Activated CD8-positive, alpha-beta T cell treated with anti-CD3 and anti-CD28 coated beads for 36 hours (primary cell): ENCODE measurements at places on chromosomes 1 and 21. TPM values are rescaled to one million over a fixed set of nuclear protein-coding genes. Genes with fewer than 3 reads are reported as not detected.
A peak's percentile ranks its signal among the peaks of the same experiment; 100 is the strongest.

- H3K4me1 ChIP-seq, result peaks cover 6% of the 10 kb centered on the region
- no peak overlapping the region for H3K27ac ChIP-seq
- DNase-seq, result peak; percentile 2
- no peaks in the 10 kb centered on the region for H3K36me3 ChIP-seq
- peaks cover 7% of the 10 kb centered on the region for H3K27me3 ChIP-seq
Measured at GRCh38 chr1:119373465-119373864, 4.9 kb downstream of the HAO2 start.

- H3K4me1 ChIP-seq, result peaks cover 1% of the 10 kb centered on the region
- DNase-seq, result peak; percentile 15
- H3K27ac ChIP-seq, result no peak within 1 kb of the TSS
- no peaks in the 10 kb centered on the region for H3K36me3 ChIP-seq
Measured at GRCh38 chr1:99264201-99265021, at the start of gene PLPPR4. Gene PLPPR4, plus strand, starts transcription at chr1:99264492. Its CDS starts 102 bp downstream, at chr1:99264594.

- H3K4me1 ChIP-seq, result peaks cover 23% of the 10 kb centered on the region
- no peak for DNase-seq
- H3K27ac ChIP-seq, result no peak overlapping the region
- no peaks in the 10 kb centered on the region for H3K36me3 ChIP-seq
- peak overlapping the region; percentile 79 for H3K4me3 ChIP-seq
- peaks cover 16% of the 10 kb centered on the region for H3K27me3 ChIP-seq
Measured at GRCh38 chr1:48469616-48470480, 2.2 kb downstream of the SPATA6 start.

GRCh38 chr1:16006552-16007485 is 2.8 kb downstream of the SRARP start:
- peaks cover 3% of the 10 kb centered on the region for H3K27me3 ChIP-seq
- H3K4me1 ChIP-seq, result peaks cover 6% of the 10 kb centered on the region
- no peaks in the 10 kb centered on the region for H3K36me3 ChIP-seq
- no peak overlapping the region for H3K27ac ChIP-seq
- no peak overlapping the region for H3K4me3 ChIP-seq
- DNase-seq, result peak; percentile 43

GRCh38 chr21:26120828-26121227 is 49.7 kb downstream of the APP start:
- H3K27me3 ChIP-seq, result no peaks in the 10 kb centered on the region
- no peak for DNase-seq
- no peak overlapping the region for H3K27ac ChIP-seq
- H3K4me3 ChIP-seq, result no peak overlapping the region
- H3K4me1 ChIP-seq, result peaks cover 9% of the 10 kb centered on the region
- no peaks in the 10 kb centered on the region for H3K36me3 ChIP-seq

DNA sequence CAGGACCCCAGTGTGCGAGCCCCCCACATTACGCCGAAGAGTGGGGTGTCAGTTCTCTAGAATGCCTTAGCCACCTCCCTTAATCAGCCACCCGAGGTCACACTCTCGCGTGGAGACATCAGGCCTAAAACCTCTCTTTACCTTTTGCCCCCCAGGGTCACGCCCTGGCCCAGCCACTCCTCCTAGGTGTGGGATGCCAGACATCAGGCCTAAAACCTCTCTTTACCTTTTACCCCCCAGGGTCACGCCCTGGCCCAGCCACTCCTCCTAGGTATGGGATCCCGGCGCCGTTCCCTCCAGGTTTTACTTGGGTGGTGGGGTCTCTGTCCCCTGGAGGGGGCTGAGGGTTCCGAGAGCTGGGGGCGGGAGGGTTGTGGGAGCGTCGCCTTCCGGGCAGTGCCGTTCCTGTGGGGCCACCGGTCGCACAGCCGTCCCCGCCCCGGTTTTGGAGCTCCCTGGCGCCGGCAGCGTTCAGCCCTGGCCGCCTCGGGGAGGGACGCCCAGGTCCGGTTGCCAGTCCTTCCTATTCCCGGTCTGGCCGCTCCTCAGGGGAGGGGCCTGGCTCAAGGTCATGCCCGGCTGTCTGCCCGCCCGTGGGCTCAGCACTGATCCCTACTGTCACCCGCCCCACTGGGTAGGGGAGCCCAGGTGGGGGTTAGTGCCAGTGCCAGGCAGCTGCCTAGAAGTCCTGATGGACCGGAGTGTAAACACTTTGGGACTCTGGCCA is 882 bp downstream of the VPS13D start:
- peaks cover 2% of the 10 kb centered on the region for H3K36me3 ChIP-seq
- peaks cover 21% of the 10 kb centered on the region for H3K4me1 ChIP-seq
- H3K4me3 ChIP-seq, result peak overlapping the region; percentile 83
- H3K27me3 ChIP-seq, result no peaks in the 10 kb centered on the region

DNA sequence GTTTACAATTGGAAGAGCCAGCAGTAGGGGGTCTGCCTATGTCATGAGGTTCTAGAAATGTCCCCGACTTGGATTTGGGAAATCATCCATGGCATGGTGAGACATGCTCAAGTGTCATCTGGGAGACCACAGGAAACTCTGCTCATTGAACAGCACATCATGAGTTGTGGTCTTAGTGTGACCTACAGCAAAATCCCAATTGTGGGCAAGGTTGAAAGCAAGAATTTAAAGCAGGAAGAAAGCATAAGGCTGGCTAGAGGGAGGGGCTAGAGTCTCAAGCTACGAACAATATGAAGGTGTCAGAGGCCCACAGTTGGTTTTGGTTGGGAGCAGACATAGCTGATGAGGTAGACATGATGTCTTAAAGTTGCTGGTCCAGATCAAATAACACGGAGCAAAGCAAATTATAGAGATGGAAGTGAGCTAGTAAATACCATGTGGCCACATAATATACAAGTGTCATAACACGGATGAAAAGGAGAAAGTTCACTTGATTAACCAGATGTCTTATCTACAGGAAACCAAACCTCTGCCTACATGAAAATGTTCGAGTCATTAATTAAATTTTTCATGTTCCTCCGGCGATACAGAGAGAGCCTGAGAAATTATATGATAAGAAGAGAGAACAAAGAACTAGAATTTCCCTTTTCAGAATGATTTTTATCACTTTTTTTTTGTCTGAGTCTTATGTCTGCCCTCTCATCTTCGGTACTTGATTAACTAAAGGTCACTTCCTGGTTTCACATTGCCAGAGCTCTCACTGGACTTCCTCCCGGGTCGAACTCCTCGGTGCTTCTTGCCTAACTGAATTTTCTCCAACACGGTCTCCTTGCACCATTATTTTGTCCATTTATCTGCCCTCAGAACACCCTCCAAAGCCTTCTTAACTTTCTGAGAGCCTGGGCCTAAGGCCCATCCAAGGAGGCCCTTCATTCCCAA is 67.5 kb upstream of the DUSP10 start:
- H3K4me1 ChIP-seq, result peaks cover 38% of the 10 kb centered on the region
- peaks cover 1% of the 10 kb centered on the region for H3K36me3 ChIP-seq
- no peak overlapping the region for H3K4me3 ChIP-seq
- no peaks in the 10 kb centered on the region for H3K27me3 ChIP-seq

- DNase-seq, result no peak
- H3K27ac ChIP-seq, result peak overlapping the region; percentile 45
- H3K4me1 ChIP-seq, result peaks cover 2% of the 10 kb centered on the region
Measured at GRCh38 chr1:16967095-16967575, 13.3 kb downstream of the MFAP2 start.

- H3K4me3 ChIP-seq, result no peak overlapping the region
- H3K36me3 ChIP-seq, result no peaks in the 10 kb centered on the region
- H3K4me1 ChIP-seq, result no peaks in the 10 kb centered on the region
- H3K27me3 ChIP-seq, result no peaks in the 10 kb centered on the region
- DNase-seq, result peak; percentile 33
- H3K27ac ChIP-seq, result no peak overlapping the region
Measured at GRCh38 chr21:34630536-34631143, 15.7 kb upstream of the RCAN1 start.

DNA sequence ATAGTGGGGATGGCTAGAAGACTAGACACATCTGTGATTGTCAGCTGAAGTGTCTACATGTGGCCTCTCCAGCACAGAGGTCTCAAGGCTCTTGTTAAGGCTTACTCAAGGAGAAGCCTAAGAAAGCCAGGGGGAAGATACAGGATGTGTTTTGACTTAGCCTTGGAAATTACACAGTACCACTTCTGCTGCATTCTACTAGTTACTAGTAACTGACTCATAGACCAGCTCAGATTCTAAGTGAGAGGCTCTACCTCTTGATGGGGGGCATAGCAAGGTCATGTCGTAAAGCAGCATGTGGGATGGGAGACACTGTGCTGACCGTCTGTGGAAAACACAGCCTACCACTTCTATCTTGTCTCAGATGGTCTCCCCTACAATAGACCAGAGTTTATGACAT is 99.5 kb downstream of the UBE2U start:
- H3K27me3 ChIP-seq, result peaks cover 4% of the 10 kb centered on the region
- no peak overlapping the region for H3K27ac ChIP-seq

SPRR1B gene
- not detected for total RNA-seq

DYNLT5 gene
- total RNA-seq, result not detected

KRTCAP2 gene
- 125 TPM for total RNA-seq

TOMM20 gene
- 155 TPM for total RNA-seq

FCMR gene
- total RNA-seq, result 49.4 TPM

FAM177B gene
- total RNA-seq, result not detected

RGS13 gene
- total RNA-seq, result not detected
